ENCODE measurements at places on chromosomes 3 and 15.

DNA sequence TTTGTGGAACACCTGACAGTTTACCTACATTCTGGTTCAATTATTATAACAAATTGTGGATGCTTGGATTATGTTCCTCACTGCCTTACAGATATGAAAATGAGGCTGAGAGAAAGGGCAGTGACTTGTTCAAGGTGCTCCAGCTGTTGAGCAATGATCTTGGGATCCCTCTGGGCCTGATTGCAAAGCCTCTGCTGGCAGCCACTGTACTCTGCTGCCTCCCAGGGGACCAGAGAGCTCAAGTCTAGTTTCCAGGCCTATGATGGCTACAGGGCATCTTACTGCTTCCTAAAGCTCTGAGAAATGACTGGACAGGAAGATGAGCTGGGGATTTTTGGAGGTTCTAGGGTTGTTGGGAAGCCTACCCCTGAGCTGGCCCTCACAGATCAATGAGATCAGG lies 2.3 kb upstream of the SHC4 start:
- no peak for DNase-seq

DNA sequence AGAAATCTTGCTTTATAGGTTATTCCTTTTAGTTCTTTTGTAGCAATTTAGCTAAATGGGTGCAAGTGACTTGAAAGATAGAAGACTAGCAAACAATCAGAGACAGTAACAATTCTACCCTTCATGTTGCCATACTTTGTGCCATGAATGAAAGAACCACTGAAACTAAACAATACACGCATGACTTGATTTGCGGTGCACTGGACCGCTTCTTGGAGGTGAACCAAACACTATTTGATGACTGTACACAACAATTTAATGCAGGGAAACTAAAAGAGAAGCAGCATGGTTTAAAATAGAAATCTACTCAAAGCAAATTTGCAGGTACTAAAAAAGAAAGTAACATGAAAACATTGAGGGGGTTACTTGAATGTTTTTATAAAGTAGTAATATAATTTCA lies 331.0 kb upstream of the RARB start:
- DNase-seq: no peak

GRCh38 chr3:137071104-137071503 lies 113.3 kb downstream of the IL20RB start:
- no peak for DNase-seq

- peak; percentile 85 for DNase-seq
Observed at GRCh38 chr3:179464323-179465092, 13.2 kb upstream of the GNB4 start.

DNA sequence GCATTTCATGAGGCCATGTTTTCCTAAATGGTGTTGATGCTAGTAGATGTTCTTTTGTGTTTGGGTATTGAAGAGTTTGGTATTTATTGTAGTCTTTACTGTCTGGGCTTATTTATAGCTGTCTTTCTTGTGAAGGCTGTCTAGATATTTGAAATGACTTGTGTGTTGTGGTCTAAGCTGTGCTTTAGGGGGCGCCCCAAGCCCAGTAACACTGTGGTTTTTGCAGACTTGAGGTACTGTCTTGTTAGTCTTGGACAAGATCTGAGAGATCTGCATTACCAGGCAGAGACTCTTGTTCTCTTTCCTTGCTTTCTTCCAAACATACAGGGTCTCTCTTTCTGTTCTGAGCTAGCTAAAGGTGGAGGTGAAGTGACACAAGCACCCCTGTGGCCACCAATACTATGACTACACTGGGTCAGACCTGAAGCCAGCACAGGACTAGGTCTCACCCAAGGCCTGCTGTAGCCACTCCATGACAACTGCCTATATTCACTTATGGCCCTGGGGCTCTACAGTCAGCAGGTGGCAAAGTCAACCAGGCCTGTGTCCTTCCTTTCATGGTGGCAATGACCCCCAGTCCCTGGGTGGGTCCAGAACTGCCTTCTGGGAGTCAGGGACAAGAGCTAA lies 152.1 kb upstream of the TBC1D5 start:
- DNase-seq: peak; percentile 60

GRCh38 chr15:87481126-87481525 lies 775.4 kb downstream of the NTRK3 start:
- no peak for DNase-seq
